Stimulated activated CD4-positive, alpha-beta T cell treated with anti-CD3 and anti-CD28 coated beads, Interleukin-2, amount 100 ng/mL, for 24 hours (primary cell): ENCODE measurements at places on chromosomes 13 and 19.
A peak's percentile ranks its signal among the peaks of the same experiment; 100 is the strongest.

DNA sequence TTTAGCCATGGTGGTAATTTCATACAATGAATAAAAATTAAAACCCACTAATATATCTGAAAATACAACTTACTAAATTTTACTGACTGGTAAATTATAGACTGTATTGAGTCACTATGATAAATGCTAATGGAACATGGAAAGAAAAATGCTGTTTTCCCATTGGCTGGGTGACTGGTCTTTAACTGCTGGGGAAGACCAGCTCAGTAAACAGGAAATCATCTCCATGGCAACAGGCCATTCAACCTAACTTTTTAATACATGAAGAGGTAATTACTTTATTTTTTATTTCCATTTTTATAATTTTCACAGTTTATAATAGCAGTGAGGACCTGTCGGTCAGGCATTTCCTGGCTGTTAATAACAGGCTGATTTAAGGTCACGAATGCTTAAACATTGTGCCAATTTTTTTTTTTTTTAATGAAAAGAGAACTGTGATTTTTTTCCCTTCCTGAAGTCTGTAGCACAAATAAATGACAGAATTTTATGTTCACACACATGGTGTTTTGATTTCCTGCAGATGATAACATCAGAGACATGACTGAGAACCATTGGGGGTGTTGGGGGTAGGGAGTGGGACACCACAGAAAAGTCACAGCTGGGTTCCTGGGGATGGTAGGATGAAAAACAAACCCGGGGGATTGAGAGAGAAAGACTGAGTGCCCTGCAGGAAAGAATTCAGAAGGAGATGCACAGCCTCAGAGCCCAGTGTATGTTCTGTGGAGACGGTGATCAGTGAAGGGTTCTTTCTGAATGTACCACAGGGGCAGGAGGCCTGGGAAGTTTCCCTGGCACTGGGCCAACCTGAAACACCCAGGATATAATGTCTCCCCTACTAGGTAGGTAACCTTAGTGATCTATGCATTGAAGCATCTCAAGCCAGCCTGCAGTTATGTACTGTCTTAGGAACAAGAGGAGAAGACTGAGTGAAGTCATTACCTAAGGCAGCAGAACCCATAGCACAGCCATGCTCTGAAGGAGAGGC is 297.1 kb downstream of the COG6 start:
- no peak for DNase-seq

- DNase-seq = no peak
These were observed 801 bp downstream of the QTRT1 start for GRCh38 chr19:10701955-10702525.

DNA sequence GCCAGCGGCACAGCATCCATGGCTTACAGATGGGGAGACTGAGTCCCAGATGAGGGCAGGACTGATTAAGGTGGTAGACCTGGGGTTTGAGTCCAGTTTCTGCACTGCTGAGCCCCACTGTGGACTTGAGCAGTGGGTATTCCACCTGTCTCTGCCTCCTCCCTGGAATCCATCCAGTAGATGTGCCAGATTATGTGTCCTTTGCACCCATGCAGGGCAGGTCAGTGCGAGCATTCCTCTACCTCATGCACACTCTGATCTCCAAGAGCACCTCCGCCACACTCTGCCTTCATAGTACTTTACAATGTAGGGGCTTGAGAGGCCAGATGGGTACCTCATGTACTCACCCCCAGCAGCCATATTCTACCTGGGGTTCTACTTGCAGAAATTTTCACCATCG is 10.0 kb downstream of the ZSCAN22 start:
- DNase-seq = no peak

DNA sequence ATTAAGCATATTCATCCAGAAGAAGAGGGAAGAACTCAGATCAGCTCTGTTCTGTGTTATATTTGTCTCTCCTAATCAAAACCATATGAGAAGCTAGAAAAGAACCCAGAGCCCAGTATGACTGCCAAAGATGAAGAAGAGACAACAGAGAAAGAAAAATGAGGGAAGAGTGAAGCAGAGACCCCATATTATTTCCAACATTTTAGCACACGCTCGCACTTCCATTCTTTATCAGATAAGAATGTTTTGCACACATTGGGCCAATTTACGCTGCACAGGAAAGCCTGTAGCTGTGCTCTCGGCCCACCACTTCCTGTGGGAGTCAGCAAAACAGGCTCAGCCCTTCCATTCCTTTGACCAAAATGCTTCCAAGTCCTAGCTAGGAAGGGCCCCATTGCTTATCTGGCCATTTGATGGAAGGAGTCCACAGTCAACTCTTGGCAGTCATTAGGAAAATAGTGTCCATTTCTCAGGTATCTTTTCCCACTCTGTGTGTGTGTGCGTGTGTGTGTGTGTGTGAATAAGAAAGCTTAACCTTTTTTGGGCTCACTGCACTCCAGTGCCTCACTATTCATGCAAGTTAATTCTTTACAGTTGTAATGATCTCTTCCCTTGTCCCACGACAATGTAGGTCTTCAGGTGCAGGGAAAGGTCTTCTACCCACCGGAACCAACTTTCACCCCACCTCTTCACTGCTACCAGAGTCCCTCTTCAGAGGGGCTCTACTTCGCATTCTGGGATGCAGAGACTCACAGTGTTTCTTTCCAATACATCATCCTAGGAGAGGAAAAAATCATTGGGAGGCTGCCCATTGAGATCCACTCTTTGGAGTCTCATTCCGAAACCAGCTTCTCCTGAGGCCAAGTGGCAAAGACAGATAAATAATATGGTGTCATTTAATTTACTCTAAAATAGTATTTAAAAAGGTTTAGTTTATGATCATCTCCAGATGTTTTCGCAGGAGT is 237.5 kb downstream of the COG6 start:
- DNase-seq = peak; percentile 22

DNA sequence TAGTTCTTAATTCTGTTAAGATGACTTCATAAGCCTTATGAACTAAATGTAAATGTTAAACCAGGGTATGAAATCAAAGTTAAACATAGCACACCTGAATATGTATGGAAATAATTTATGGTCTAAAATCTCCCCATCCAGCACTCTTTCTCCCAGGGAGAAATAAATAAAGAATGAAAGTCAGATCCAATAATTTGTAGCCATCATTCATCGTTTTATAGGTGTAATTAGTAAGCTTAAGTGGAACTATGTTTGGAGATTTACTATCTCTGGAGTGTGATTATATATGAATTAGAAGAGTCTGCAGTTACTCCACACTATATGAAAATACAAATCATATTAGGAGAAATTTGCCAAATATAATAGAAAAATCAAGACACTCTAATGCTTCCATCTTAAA is 405.1 kb downstream of the DACH1 start:
- DNase-seq = no peak

DNA sequence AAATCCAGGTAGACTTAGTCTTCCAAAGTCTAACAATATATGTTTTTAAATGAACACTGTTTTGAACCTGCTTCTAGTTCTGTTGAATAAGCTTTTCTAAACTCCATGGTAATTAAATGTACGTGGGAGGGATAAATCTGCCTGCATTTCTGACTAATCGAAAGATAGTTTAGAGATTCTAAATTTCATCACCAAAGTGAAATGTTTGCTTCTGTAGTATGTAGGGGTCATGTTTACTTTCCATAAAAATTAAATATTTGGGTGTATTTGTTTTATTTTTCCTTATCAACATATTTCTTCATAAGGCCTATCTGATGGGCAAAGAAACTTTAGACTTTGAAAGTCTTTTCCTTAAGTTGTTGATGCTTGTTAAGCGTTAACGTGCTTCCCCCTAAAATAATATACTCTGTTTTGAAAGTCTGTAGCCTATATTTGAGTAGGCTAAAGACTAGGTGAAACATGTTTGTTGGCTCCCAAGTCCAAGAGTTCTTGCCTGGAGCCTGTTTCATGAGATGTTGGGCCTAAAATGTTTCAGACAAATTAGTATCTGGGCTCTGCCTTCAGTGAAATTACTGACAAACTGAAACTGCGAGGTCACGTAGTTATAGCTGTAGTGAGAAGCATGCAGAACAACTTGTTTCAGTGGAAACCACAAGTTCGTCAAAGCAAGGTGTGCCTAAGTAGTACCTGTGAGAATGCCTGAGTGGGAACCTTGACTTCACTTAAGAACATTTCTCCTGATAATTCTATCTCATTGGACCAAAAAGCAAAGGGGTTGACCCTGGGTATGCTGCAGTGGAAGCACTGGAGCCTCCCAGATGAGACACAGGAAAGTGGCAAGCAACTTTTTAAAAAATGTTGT is 126.2 kb downstream of the LMO7 start:
- peak; percentile 30 for DNase-seq

- no peak for DNase-seq
These were observed 49.1 kb upstream of the FLT1 start for GRCh38 chr13:28544026-28544425.

DNA sequence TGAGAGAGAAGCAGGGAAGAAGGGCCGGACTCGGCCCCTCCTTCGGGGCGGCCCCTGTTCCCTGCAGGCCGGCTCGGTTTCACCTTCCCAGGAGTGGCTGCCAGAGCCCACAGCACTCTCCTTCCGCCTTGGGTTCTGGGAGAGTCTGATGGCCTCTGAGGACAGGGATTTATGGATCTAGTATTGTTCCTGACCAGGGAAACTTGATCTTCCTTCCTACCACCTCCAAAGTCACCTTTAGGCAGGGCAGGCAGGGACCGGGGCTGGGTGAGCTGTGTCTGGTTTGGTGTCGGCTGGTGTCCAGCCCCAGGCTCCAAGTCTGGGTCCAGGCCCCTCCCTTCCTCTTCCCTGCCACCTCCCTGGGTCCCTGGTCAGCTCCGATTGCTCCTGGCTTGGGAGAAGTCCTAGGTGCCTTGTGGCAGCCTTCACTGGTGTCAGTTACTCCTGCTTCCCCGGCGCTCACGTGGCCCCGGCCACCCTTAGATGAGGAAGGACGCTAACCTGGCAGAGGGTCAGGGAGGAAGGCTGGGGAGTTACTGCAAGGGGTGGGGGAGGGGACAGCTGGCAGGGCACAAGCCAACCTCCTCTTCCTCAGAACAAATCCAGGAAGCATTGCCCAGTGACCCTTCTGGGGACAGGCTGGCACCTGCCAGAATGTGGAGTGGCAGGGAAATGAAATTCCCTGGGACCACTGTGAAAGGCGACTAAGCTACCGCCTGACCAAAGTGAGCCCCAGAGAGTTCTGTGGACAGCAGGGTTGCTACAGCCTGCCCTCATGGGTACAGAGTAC is 18.8 kb downstream of the RFX1 start:
- no peak for DNase-seq

- no peak for DNase-seq
These were observed 3.8 kb downstream of the FXYD7 start for GRCh38 chr19:35146746-35147459.

GRCh38 chr19:4224470-4224869 is 4.9 kb upstream of the EBI3 start:
- DNase-seq = no peak

DNA sequence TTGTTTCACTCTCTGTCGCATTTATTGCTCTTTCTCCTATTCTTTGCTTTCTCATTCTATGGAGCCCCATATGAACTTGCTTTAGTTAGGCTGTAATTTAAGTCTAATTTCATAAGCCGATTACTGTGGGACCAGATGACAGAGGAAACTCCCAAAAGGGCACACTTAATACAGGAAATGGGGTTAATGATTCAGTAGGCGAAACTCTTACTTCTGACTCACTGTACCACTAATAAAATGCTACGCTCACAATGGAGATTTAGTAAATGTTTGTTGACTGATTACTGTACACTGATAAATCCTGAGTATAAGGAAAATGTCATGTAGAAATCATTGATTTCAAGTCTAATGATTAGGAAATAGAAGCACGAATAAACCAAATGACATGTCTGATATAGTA is 276.4 kb downstream of the KLF5 start:
- no peak for DNase-seq

DNA sequence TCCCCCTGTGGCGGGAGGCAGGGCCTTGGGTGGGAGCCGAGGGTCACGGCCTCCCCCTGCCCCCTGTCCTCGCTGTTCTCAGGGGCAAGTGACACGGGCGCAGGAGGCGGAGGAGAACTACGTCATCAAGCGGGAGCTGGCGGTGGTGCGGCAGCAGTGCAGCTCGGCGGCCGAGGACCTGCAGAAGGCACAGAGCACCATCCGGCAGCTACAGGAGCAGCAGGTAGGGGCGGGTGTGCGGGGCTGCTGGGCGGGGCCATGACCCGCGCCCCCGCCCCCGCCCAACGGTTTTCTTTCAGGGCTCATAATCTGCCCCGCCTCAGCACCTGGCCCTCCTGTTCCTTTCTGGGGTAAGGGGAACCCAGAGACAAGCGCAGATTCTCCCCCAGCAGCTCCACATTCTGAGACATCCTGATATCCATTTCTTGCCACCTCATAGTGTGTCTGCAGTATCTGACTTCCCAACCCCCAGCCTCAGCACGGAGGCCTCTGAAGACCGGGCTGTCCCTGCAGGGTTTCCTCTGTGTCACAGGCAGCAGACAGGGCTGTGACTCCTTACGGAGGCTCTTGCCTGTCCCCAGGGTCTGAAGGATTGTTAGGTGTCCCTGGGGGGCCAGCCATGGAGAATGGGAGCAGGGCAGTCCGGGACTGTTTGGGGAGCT is 15.9 kb downstream of the PRR36 start:
- DNase-seq = no peak

DNA sequence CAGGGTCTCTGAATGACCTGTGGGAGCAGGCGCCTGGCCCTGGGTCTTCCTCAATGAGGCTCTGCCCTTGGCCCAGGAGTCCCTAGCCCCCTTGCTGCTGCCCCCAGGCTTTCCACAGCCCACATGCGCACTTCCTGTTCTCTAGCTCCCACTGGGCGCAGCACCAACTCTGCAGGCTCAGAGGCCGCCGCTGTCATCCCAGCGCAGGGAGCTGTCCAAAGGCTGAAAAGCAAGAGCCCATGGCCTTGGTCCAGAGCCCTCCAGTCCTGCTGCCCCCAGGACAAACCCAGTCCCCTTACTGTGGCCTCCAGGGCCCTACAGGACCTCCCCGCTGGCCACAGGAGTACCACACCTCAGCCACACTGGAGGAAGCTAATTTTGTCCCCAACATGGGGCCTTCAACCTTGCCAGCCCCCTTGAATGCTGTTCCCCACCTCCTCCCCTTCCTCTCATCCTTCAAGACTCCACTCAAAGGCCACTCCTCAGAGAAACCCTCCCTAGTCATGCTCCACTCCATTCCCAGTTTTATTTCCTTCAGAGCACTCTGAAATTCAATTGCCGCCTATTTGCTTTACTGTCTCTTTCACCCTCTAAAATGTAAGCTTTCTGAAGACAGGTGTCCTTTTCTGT is 8.0 kb upstream of the POU2F2 start:
- DNase-seq = no peak

DNA sequence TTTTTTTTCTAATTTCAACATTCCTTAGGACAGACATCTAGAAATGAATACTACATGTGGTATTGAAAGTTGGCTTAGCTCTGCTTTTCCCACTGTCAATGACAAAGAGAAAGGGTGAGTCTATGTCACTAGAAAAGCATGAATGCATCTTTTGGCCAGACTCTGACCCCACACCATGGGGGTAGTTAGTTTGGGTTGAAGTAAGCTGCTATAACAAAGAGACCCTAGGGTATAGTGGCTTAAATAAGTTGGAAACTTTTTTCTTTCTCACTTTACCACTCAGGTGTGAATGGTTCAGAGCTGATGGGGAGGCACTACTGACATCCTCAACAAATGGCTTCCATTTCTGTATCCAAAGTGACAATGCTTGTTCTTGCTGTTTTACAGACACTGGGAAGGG is 161.5 kb downstream of the DLEU7 start:
- DNase-seq = no peak
